ENCODE measurements at places on chromosomes 11 and 22.

DNA sequence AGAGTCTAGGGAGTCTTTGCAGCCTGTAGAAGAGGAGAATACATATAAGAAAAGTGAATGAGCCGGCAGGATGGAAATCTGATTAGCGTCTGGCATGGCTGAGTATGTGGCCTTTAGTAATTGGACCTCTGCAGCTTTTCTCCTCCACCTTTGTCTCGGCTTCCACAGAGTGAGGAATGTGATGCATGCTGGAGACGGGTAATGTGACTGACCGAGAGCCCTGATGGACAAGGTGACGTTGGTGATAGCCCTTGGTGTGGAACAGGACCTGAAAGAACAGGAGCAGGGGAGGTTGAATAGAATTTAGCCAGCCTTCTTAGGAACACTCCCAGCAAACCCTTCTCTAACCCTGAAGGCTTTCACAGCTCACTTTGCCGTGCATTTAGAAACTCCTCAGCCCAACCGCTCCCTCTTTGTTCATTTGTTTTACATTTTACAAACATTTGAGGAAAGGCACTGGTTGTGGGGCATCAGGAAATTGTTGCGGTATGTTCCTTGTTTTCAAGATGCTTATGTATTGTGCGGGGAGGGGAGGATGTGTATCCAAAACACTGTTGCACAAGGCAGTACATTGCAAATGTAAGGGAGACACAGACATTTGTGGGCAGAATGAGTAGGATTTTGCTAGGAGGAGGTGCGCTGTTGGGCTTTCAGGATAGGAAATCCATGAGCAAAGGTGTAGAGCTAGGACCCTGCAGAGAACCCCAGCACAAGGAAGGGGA, 6.9 kb downstream of the GTPBP1 start:
- no peak for DNase-seq

- no peak for DNase-seq
These were observed 35.0 kb upstream of the OR6M1 start for GRCh38 chr11:123841174-123841573.

DNA sequence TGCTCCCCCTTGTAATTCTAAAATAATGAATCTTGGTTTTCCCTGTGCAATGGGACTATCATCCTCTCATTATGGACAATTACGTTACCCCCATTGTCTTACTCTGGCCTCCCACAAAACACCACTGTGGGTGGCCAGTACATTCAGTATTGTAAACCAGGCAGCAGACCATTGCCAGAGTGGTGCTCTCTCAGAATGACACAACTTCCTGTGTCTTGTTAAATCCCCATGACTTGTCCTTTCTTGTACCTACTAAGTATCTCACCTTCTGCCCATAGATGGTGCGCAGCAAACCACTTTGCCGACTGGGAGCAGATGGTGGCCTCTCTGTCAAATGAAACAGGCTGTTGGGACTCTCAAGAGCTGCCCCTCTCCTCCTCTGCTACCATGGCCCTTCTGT, 287.1 kb upstream of the RAG2 start:
- no peak for DNase-seq

- no peak for DNase-seq
These were observed 226.1 kb upstream of the POU2AF2 start for GRCh38 chr11:111019451-111019850.

DNA sequence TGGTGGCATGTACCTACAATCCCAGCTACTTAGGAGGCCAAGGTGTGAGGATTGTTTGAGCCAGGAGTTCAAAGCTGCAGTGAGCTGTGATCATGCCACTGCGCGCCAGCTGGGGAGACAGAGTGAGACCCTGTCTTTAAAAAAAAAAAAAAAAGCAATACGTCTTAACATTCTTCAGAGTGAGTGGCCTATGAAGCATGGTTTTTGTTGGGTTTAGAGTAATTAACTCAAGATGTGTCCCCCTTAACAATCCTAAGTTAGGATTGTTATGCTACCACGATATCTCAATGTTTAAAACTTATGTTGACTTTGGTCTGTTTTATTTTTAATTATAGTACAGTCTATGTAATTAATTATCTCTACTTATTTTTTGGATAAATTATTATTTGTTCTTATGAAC, 156.1 kb downstream of the HIPK3 start:
- no peak for DNase-seq

GRCh38 chr11:79956061-79956460, 515.2 kb upstream of the TENM4 start:
- no peak for DNase-seq

DNA sequence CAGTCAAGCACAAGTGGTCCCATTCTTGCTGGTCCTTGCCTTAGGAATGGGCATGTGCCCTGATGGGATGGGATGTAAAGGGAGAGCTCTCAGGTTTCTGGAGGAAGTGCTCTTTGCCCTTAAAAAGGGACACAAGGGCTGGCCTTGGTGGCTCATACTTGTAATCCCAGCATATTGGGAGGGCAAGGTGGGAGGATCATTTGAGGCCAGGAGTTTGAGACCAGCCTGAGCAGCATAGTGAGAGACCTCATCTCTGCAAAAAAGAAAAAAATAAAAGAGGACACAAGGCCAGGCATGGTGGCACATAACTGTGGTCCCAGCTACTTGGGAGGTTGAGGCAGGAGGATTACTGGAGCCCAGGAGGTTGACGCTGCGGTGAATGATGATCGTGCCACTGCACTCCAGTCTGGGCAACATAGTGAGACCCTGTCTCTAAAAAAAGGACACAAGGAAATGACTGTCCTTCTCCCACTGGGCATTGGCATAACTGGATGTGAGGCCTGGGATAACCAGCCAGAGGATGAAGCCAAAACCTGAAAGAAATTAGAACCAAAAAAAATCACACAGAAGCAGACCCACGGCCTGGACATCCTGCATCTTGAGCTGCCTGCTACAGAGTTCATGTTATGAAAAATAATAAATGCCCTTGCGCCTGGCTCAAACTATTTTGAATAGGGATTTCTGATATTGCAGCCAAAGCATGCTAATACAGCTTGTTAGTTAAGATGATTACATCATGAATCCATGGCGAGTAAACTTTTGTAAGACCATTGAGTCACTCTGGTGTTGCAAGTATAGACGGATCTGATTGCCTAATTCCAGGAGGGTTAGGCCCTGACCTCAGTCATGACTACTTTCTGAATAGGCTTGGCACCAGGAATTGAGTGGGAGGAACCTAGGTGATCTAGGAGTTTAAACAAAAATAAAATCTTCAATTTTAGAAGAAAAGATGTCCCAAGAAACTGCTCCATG, 12.9 kb upstream of the CRKL start:
- DNase-seq, result no peak

DNA sequence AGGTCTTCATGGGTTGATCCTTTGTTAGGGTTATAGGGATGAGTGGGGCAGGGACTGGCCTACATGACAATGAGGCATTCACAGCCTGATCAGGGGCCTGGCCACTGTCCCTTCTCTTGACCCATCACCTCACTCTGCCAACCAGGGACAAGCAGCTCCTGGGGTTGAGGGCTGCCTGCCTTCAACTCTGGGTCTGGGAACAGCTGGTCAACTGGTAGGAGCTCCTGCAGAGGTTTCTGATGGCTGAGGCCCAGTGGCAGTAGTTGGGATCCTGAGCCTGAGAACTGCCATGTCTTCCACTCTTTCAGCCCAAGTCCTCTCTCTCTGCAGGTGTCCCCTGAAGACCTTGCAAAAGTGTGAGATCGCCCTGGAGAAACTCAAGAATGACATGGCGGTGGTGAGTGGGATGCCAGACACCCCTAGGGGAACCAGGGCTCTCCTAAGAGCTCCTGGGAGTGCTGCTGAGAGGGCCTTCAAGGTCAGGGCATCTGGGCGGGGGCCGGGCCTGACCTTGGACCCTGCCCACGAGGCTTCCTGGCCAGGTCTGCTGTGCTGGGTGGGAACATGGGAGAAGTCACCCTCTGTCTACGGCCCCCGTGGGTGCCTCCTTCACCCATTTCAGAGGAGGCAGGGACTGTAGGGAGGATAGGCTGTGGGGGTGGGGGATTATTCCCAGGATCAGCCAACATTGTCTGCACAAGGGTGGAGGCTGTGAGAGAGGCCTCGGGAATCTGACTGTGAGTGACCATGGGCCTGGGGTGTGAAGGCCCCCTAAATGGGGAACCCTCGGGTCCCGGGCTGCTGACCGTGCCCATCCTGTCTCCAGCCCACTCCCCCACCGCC, 76.8 kb downstream of the MED15 start:
- no peak for DNase-seq

GRCh38 chr11:92129811-92130210, 94.8 kb upstream of the FAT3 start:
- DNase-seq, result no peak

DNA sequence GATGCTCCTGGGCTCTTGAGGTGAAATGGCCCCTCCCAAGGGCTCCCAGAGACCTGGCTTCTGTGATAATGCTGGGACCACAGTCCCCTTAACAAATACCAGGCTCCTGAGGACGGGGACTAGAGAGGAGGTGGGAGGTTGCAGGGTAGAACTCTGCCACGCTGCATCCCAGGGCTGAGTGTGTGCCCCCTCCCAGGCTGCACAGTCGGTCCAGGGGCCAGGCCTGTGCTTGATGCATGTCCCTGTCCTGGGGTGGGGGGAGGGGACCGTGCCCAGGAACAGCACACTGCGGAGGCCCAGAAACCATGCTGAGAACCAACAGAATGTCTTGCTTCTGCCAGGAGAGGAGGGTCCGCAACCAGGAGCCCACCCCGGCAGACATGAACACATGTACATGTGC, 9.3 kb downstream of the CSF2RB start:
- DNase-seq, result no peak

GRCh38 chr11:12110714-12111548, 541 bp downstream of the MICAL2 start:
- peak; percentile 89 for DNase-seq

DNA sequence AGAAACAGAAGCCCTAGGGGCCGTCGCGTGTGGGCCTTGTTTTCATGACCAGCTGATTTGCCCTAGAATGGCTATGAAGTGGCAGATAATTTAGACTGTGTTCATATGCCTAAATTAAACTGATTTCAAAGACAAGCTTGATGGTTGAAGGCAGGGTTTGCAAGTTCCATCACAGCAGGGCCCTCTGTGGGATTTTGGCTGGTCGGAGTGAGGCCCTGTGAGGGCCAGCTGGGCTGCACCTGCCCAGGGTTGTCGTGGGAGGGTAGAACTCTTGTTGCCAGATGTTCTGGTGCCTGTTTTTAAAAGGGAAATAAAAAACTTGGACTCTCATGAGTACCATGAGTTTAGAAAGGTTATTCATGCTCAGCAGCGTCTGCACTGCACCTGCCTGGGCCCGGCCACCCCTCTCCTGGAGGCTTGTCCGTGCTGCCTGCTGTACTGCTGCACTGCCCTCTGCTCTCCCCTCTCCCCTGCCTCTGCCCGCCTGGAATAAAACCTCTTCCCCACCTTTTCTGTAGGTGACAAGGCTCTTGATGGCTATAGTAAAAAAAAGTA, 44.1 kb downstream of the AP2A2 start:
- DNase-seq, result no peak

GRCh38 chr22:24156141-24156912, 25.0 kb upstream of the SUSD2 start:
- DNase-seq, result peak; percentile 30

DNA sequence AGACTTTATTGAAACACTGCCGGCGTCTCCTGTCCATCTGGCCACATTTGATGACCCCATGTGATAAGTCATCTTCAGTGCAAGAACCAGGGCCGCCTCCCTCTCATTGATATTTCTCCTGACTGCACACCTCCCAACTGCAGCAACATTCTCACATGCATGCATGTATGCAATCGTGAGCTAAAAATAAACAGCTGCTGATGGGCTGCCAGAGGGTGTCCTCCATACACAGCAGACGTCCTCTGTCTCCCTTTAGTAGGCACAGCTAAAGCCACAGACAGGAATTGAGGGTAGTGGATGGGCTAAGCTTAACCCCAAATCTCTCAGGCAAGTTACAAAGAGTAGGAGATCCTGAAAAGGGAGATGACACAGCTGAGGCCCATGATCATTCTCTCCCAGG, 106.7 kb upstream of the HSD17B12 start:
- DNase-seq, result no peak

DNA sequence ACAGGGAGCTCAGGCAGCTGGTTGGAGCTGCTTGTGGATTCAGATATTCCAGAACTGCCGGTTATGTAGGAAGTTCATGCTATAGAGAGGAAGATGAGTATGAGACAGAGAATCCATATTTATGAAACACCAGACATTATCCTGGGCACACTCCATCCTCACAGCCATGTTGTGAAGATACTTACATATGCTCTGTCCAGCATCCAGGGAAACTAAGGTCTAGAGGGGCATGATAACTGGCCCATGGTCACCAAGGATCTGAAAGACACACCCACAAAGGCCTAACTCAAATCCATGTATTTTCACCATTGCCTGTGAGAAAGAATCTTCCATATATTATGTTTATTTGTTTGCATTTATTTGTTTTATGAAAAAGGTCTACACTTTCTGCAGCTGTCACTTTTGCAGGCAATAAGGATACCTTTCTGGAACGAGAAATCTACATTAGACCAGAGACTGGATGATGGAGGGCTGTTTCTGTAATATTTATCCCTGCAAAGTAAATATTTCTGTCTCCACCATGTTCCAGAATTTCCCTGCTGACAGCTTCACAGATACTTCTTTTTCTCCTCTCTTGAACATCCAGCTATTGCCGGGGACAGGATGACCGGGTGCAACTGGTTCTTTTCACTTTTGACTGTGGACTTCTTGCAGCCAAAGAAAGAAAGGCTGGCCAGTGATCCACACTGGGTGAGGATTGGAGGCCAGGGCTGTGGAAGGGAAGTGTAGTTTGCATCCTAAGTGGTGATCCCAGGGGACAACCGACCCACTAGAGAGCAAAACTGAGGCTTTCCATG, 145.9 kb upstream of the NAV2 start:
- DNase-seq, result no peak

GRCh38 chr11:96961931-96962330, 572.1 kb downstream of the JRKL start:
- no peak for DNase-seq

DNA sequence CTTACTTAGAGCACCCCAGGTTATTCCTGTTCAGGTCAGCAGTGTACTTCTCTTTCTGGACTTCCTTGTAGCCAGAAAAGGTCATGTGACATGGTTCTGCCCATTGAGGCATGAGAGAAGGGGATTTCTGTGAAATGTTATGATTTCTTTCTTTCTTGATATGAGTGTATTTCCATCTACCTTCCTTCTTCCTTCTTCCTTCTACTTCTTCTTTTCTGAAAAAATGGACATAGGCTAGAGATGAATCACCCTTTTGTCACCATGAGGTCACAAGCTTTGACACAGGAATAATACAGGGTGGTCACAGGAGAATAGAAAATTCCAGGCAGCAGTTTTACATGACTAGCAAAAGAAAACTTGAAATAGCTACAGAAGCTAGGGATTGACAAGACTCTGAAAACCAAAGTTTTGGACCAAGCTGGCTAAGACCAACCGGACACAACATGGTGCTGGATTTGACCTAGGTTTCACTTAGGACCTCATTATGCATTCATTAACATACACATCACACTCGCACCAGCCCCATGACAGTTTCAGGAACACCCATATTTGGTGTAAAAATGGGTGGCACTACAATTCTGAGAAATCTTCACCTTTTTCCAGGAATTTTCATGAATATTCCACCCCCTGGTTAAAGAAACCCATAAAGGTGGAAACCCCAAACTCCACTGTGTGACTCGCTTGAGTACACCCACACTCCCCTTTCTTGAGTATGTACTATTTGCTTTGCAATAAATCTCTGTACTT, 21.2 kb upstream of the MAP6 start:
- DNase-seq, result no peak

- peak; percentile 71 for DNase-seq
These were observed at the start of gene MICAL3 for GRCh38 chr22:18024276-18024939. Gene MICAL3 (minus strand): TSS chr22:18024561. CDS start chr22:17906812, 117,749 bp downstream.

GRCh38 chr11:28259177-28259843, 151.1 kb downstream of the METTL15 start:
- peak; percentile 61 for DNase-seq
